Activated T-cell treated with anti-CD3 and anti-CD28 coated beads for 1 hour (primary cell): ENCODE measurements at places on chromosomes 2 and 18.
A peak's percentile ranks its signal among the peaks of the same experiment; 100 is the strongest.

- DNase-seq = no peak
Measured at GRCh38 chr2:69438580-69438979, 1.3 kb upstream of the NFU1 start.

DNA sequence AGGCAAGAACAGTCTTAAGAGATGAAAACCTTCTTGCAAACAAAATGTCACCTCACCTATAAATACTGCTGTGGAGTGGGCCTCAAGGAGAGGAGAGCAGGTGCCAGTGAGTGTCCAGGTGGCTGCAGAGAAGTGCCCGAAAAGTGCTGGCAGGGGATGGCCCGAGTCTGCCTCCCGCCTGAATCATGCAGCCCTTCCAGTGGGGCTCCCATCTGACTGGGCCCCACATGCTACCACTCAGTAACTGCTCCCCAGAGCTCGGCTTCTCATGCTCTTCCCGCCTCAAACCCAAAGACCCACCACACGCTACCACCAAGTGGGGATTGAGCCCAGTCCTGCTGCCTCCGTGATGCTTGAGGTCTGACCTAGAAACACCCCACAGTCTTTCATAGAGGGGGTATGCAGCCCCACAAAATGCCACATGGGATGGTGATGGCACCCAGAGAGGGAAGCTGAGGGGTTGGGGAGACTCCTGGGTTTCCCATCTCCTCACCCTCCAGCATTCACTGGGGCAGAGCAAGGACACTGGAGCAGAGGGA lies 7.4 kb downstream of the HS6ST1 start:
- no peak for DNase-seq

GRCh38 chr2:8977758-8978157 lies 25.7 kb downstream of the MBOAT2 start:
- DNase-seq = no peak

DNA sequence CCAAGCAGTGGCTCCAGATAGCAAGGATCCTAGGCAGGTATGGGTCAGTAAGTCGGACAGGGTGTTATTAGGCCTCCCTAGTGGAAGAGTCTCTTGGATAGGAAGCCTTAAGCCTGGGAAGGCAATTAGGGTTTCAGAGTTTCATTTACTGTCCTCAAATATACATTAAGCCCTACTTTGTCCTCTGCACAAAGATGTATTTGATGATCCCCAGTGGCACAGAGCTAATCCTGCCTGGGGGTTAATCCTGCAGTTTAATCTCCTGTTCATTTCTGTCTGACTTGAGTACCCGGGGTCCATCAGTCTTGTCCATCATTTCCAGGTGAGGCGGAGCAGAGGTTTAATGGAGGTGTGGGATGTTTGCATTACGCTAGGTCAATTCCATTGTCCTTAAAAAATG lies 62.0 kb downstream of the MTCL1 start:
- DNase-seq = no peak

DNA sequence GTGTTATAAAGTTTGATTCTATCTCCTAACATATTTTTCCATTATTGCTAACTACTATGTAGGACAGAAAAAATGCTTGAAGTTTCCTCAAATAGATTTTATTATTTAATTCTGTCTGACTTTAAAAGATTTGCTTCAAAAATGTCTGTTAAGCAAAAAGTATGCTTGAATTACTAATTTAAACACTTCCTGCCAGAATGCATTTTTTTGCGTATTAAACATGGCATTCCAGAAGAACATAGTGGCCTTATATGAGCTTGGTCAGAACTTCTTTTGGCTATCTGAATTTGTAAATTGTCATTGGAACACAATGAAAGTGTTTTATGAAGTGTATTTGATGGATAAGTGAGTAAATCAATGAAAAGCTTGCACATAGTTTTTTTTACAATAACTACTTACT lies 37.8 kb downstream of the MBD5 start:
- no peak for DNase-seq

DNA sequence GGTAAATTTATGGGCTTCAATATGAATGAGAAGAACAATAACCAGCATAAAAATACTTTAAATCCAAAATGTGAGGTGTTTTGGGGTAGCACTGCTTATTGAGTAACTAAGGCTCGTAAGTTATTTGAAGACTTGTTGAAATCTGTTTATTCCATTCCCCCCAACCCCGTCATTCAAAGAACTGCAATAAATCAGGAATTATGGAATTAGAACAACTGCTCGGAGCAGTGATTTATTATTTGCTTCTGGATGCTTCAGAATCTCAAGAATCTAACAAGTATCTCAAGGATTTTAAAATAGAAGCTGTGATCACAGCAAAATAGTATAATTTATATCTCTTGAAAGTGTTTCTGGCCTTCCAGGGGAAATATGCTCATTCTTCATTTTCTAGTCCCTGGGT lies 86.8 kb downstream of the EML6 start:
- DNase-seq = no peak

DNA sequence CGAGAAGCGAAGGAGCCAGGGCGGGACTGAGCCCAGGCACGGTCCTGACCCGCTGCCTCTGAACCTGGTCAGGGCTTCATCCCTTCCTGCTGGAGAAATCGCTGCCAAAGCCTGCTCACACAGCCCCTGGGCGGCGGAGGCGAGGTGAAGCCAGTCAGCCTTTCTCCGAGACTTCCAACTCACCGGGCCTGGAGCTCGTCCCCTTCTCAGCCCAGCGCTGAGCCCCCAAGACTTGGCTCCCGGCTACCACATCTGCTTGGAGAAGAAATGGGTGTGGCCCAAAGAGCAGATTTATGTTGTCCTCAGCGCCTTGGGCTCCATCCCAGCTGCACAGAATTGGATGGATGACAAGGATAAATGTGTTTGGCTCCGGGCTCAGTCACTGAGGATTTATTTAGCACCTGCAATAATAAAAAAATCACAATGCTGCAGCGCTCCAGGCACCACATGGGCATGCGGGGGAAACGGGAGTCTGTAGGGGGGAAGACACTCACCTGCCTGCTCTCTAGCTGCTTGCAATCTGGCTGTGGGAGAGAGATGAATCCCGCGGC lies 64.9 kb downstream of the ACTR2 start:
- DNase-seq = no peak

- no peak for DNase-seq
Measured at GRCh38 chr2:112880696-112881095, 30.3 kb upstream of the IL37 start.

- no peak for DNase-seq
Measured at GRCh38 chr2:171595896-171596295, 73.6 kb downstream of the CYBRD1 start.

DNA sequence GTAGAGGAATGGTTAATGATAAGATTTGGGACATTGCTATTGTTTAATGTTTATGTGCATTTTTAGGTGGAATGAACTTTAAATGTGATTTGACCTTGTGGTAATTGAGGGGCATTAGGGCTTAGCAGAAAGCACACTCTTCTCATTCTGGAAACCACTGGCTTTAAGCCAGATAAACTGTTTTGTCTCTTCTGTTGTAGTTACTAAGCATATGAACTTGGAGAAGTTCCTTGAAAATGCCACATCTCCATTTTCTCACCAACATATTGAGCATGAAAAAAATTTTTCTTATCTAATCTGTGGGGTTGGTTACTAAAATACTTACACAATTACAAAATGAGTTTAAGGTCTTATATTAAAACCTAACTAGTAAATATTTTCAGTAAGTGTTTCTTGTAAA lies 70.8 kb upstream of the FSHR start:
- DNase-seq = no peak

DNA sequence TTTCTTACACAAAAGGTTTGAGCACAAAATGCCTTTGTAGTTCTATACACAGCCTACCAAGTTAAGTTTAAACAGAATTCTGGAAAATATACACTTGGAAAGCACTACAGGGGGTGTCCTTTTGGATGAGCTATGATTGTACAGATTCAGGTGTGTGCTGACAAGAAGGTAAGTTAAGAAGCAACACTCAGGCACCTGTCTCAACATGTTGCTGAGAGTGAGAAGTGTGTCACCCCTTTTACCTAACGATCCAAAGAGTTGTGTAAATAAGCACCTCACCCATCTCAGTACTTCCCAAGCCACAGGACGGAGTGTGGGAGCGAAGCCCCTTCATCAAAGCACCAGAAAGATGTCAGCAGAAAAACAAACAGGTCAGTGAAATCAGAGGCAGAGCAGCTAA lies 109.5 kb upstream of the DAPL1 start:
- DNase-seq = no peak

- DNase-seq = no peak
Measured at GRCh38 chr2:235857598-235857997, 310.6 kb downstream of the GBX2 start.

GRCh38 chr18:23757437-23757733 lies 68.1 kb downstream of the LAMA3 start:
- DNase-seq = no peak

DNA sequence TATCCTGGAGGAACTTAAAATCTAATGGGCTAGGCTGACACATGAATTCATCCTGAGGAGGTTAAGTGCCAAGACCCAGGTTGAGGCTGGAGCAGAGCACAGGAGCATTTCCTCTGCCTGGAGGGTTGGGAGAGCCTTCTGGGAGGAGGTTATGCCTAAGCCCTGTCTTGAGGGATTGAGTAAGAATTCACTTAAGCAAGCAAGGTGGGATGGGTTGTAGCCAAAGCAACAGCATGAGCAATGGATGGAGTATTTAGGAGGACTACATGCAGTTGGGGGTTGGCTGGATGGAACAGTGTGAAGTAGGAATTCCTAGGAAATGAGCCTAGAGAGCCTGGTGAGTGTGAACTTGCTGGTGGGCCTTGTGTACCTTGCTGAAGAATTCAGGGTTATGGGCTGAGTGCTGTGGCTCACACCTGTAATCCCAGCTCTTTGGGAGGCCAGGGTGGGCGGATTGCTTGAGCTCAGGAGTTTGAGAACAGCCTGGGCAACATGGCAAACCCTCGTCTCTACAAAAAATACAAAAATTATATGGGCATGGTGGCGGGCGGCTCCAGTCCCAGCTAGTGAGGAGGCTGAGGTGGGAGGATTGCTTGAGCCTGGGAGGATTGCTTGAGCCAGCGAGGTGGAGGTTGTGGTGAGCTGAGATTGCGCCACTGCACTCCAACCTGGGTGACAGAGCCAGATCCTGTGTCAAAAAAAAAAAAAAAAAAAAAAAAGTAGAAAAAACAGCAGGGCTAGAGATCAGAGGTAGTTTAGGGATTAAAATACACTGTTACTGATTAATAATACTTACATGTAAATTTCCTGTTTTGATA lies 22.2 kb downstream of the TANC1 start:
- DNase-seq = no peak

- no peak for DNase-seq
Measured at GRCh38 chr2:159411460-159411859, 125.0 kb upstream of the WDSUB1 start.

DNA sequence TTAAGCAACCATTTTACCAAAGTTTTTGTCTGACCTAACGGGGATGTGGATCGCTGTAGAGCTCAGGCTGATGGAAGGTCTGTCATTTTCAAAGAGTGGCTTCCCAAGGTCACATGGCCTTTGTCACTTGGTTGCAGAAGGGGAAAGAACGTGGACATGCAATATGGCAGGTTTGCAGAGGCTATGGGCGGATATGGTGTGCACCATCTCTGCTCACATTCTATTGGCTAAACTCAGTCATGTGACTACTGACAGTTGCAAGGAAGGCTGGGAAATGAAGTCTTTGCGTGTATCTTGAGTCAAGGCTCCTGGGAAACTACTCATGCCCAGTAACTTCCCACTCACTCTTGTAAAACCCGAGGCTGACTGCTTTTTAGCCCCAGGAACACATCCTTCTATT lies 96.8 kb downstream of the ST6GAL2 start:
- DNase-seq = no peak

DNA sequence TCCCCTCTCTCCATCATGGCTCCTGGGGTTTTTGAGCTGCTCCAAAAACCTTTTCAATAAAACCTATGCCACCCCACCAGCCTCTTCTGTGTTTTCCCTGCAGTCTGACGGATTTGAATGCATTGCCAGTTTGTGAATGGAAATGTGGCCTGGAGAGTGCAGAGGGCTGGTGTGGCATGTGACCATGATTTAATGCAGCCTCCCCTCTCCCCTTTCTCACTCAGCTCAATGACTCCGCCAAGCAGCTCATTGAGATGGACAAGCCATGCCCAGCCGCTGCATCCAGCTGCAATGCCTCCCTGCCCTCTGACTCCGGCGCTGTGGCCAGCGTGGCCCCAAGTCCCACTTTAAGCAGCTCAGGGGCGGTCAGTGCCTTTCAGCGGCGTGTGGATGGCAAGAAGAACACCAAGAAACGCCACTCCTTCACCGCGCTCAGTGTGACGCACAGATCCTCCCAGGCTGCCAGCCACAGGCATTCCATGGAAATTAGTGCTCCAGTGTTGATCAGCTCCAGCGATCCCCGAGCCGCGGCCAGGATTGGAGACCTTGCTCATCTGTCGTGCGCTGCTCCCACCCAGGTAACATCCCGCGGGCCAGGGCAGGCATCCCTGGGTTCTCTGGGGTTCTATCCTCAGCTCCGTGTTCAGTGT lies 215.3 kb downstream of the SEPTIN10 start:
- no peak for DNase-seq

DNA sequence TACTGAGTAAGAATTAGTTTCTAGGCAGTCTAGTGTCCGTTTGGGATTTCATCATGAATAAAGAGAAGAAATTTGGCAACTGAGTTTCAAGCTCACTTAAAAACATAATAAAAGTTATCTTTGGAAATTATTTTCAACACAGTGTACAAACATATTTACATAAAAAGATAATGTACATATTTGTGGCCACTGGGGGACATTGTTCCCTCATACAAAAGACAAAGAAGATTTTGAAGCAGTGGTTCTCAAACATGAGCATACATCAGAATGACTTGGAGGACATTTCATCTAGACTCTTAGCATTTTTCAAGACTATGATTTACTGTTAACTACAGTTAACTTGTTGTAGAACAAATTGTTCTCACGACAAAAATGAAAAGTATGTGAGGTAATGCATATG lies 15.7 kb upstream of the TTC21B start:
- DNase-seq = no peak

DNA sequence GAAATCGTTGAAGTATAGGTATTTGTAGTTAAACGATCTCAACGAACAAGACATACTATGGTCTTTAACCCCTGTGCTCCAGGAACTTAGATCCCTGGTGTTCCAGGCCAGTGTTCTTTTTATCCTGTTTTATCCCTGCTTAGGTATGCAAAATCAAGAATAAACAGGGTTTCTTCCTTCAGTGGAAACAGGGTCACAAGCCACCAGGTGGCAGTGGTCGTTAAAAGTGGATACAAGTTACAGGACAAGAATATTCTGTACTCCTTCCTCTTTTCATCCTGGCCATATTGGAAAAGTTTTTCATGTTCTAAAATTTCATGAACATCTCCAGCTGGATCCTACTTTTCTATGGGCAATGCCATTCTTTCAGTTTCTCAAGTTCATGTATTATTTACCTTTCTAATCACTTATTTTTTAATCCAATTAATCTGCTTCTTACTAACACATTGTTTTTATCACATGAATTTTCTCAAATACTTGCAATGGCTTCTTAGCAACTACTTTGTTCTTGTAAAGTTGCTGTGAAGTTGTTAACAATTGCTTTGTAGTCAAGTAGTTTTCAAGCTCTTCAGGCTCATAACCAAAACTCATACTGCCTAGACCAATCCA lies 16.4 kb upstream of the HNMT start:
- DNase-seq = peak; percentile 3

- no peak for DNase-seq
Measured at GRCh38 chr18:53906681-53907080, 317.8 kb downstream of the MBD2 start.
